ENCODE measurements at places on chromosomes 11 and 22. TPM values are rescaled to one million over a fixed set of nuclear protein-coding genes. Genes with fewer than 3 reads are reported as not detected.

FAM227A gene
- total RNA-seq = 0.10 TPM

OR52I2 gene
- not detected for total RNA-seq

OR5B21 gene
- total RNA-seq = 0.25 TPM

RIMBP3C gene
- 0.23 TPM for total RNA-seq

SIAE gene
- 8.2 TPM for total RNA-seq

DNA sequence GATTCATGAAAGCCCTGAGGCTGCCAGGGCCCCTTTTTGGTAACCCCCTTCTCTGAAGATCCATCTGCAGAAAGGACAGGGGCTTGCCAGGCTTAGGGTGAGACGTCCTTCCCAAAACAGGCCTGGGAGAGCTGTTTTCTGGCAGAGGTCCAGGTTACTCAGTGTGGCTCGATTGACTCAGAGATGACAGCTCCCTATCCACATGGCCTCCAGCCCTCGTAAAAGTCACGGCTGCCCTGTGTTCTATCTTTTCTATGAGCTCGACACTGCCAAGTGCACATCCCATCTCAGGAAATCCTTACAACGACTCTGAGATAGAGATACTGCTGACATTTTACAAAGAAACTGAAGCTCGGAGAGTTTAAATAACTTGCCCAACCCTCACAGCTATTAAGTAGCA, 20.4 kb downstream of the ADAMTS8 start:
- H3K27ac ChIP-seq = no peak overlapping the region
- no peaks in the 10 kb centered on the region for H3K4me1 ChIP-seq
- H3K27me3 ChIP-seq = peaks cover 13% of the 10 kb centered on the region
- H3K36me3 ChIP-seq = no peaks in the 10 kb centered on the region
- no peak for DNase-seq

- no peak overlapping the region for H3K4me3 ChIP-seq
- H3K27me3 ChIP-seq = no peaks in the 10 kb centered on the region
- peaks cover 22% of the 10 kb centered on the region for H3K4me1 ChIP-seq
- H3K36me3 ChIP-seq = no peaks in the 10 kb centered on the region
- DNase-seq = no peak
- no peak overlapping the region for H3K27ac ChIP-seq
Measured at GRCh38 chr11:61769169-61769920, 16.9 kb downstream of the MYRF start.

- no peak for DNase-seq
- H3K36me3 ChIP-seq = no peaks in the 10 kb centered on the region
- no peaks in the 10 kb centered on the region for H3K27me3 ChIP-seq
- no peak overlapping the region for H3K27ac ChIP-seq
- no peak overlapping the region for H3K4me3 ChIP-seq
- no peaks in the 10 kb centered on the region for H3K4me1 ChIP-seq
Measured at GRCh38 chr11:130094614-130095013, 24.9 kb downstream of the APLP2 start.

GRCh38 chr22:29326481-29326880, 11.0 kb upstream of the RASL10A start:
- no peak overlapping the region for H3K27ac ChIP-seq
- no peaks in the 10 kb centered on the region for H3K36me3 ChIP-seq
- no peaks in the 10 kb centered on the region for H3K27me3 ChIP-seq
- H3K4me3 ChIP-seq = no peak overlapping the region
- no peaks in the 10 kb centered on the region for H3K4me1 ChIP-seq

DNA sequence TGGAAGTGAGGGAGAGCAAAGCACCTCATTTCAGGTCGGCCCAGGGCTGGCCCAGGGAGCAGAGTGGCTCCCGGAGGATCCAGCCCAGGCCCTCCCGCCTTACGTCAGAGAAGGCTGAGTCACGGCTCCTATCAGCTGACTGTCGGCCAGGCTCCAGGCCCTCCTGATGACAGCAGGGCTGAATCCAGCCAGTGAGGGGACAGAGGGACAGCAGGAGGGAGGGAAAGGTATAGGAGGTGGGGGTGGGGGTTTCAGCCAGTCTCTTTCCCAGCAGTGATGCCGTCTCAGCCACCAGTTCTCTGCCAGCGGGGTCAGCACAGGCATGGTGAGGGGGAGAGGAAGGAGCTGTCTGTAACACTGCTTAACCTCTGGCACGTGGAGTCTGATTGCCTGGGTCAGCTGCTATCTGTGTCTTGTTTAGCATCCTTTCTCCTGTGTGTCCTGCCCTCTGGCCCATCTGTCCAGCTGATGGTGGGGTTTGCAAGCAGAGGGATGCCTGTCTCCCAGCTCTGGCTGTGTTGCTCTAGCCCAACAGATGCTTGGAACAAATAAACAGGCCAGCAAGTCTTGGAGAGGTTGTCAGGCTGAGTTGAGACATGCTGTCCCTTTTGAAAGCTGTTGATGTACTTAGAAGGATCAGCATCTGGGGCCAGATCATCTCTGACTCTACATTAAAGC, 74.0 kb downstream of the ADAMTS15 start:
- no peaks in the 10 kb centered on the region for H3K36me3 ChIP-seq
- H3K27ac ChIP-seq = no peak overlapping the region
- DNase-seq = no peak
- H3K27me3 ChIP-seq = peaks cover 18% of the 10 kb centered on the region
- no peak overlapping the region for H3K4me3 ChIP-seq

DNA sequence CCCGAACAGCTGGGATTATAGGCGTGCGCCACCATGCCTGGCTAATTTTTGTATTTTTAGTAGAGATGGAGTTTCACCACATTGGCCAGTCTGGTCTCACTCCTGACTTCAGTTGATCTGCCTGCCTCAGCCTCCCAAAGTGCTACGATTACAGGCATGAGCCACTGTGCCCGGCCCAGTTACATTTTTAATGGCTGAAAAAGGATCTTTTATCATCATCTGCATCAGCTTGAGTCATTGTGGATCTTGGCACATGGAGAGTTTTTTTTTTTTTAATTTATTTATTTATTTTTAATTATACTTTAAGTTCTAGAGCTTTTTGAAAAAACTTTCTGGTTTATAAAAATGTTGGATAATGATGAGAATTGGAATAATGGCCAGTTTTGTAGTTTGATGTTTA, 8.6 kb downstream of the IGHMBP2 start:
- H3K4me1 ChIP-seq = peaks cover 5% of the 10 kb centered on the region
- no peak overlapping the region for H3K27ac ChIP-seq
- H3K36me3 ChIP-seq = peaks cover 40% of the 10 kb centered on the region
- H3K4me3 ChIP-seq = no peak overlapping the region
